ENCODE measurements at places on chromosomes 2 and 18.

GRCh38 chr18:55245211-55245614 lies 286.0 kb upstream of the CCDC68 start:
- no peak for DNase-seq

DNA sequence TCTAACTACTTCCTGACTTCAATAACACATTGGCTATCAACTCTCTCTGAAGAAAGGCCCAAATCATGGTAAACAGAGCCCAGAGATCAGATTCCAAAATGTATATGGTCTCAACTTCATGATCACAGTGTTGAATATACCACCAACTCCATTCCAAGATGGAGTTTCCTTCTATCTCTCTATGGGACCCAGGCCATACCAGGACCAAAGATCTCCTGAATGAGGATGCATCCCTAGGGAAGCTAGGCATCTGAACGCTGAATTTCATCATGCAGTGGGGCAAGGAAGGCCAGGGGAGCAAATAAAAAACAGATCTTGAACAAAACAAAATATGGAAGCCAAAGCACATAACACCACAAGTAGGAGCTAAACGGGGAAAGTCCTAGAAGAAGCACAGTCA lies 320.7 kb upstream of the PKDCC start:
- DNase-seq = no peak

DNA sequence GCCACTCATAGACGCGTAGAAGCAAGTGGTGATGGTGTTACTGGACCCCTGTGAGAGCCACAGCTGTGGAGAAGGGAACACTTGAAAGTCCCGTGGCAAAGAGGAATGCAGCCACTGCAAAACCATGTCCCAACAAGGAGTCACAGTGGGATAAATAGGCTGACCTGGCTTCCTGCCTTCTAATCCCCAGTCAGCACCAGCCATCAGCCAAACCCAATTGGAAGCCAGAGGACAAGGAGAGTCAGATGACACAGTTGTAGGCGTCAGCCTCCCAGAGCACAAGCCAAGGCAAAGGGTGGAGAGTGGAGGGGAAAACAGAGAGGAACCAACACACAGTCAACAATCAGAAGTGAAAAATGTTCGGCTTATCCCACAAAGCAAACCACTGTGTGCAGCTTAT lies 5.5 kb upstream of the CYBRD1 start:
- no peak for DNase-seq

DNA sequence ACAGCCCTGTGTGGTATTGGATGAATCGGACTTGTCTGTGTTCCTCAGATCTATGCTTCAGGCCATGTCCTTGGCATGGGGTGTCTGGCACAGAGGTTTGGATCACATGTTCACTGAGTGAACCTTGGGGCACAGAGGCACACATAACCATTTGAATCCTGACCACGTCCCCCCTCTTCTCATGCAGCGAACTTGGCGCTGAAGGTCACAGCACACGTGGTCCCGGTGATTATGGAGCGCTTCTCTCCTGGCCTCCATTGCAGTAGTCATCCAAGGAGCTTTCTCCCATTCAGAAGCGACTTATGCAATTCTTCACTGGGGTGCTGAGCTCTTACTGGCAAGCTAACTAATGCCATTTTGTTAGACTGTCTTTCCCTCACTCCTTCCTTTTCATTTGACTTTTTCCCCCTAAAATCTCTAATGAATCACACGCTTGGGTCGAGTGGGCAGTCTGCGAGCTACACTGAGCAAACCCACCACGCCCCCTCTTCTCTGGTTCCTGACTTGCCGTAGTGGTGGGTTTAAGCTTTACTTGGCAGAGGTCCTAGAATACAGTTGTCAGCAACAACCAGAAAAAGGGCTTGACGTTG lies 59.4 kb downstream of the KCNG2 start:
- peak; percentile 4 for DNase-seq

- no peak for DNase-seq
Observed at GRCh38 chr2:101882769-101883307, 108.9 kb upstream of the IL1R2 start.

DNA sequence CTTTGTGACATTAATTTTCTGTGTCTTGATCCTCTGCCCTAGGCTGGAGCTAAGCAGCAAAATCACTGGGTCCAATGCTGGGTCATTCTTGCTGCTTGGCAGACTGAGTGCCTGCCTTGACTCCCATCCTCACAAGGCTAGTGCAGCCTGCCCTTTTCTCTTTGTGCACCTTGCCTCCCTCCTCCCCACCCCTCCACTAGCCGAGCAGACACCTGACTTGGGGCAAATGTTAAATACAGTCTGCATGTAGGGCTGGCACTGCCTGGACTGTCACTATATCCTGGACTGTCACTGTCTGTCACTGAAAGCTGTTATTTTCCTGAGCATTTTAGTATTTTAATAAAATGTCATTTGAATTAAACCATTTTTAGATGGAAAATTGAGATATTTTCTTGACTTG lies 33.4 kb downstream of the MAPRE2 start:
- no peak for DNase-seq

DNA sequence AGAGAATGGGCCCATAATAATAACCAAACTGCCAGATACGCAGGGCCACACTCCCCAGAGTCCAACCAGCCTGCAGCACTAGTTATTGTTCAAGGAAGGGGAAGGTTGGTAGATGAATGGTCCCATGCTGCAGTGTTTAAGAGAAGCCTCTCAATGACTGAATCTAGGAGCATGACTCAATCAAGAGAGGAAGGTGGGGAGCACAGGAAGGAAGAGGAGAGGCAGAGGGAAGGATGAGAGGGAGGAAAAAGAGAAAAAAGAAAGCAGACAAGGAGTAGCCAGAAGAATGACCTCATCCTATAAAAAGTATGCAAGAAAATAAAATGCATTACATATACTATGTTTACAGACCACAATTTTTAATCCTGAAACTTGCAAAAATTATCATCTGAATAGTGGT lies 174.5 kb downstream of the TCF4 start:
- no peak for DNase-seq

Measured in activated T-cell treated with anti-CD3 and anti-CD28 coated beads, Interleukin-2, amount 50 U/mL, for 48 hours (primary cell).